ENCODE measurements at places on chromosomes 3 and 15.

DNA sequence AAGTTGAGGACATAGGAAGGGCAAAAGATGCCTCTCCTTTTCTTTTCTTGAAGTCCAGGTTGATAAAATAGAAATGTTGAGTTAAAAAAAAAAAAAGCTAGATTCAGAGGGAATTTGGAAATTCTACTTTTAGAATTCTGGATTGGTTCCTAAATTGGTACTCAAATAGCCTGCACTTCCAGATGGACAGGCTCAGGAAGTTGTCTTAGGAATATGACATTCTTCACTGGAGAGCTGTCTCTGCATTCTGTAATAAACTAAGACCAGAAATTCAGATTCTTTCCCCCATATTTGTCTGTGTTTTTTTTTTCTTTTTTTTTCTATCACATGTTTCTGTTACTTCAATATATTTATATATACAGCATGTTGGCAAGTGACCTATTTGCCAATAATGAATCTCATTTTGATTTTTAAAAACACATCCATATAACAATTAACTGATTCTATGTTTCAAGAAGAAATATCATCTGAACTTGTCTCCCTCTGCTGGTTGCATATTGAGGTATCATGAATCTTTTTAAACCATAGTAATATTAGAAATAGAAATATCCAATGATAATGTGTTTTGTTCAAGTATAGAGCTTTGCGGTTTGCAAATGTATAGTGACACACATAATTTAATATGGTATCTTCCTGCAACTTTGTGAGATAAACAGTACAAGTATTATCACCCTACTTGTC, 8.5 kb upstream of the LSAMP start:
- no peak for DNase-seq

DNA sequence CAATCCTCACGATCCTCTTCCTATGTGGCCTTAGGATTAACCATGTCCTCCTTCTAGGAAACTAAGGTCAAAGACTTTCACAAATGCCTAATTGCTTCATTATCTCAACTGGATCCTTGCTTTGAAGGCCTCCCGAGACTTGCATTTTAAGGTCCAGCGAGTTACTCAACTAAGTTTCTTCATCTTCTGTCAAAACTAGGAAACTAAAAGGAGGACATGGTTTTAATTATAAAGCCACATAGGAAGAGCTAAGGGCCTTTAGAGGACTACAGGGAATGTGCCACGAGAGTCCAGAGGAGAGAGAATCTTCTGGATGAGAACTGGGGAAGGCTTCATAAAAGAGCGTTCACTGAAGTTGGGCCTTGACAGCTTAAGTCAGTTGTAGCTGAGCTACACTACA, 87.8 kb upstream of the LPP start:
- DNase-seq = no peak

GRCh38 chr15:32905481-32905880, 187.7 kb downstream of the GREM1 start:
- no peak for DNase-seq

- DNase-seq = no peak
Measured at GRCh38 chr15:99729920-99730319, 3.3 kb downstream of the LYSMD4 start.

GRCh38 chr3:101695779-101696372, 9.4 kb upstream of the RPL24 start:
- DNase-seq = no peak

DNA sequence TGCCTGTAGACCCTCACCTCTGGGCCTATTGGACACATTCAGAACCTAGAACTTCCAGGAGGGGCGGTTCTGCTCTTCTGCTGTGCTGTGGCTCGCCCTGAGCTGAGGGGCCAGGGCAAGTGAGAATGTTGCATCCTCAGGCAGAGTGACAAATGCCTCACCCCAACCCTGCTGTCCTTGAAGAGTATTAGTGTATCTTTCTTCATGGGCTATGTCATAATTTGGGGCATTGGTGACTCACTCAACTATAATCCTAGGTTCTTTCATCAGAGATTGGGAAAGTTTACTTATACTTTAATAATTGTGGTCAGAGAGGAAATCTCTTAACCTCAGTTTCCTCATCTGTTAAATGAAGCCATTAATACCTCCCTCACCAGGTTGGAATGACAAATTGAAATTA, 143.8 kb downstream of the SV2B start:
- DNase-seq = no peak

DNA sequence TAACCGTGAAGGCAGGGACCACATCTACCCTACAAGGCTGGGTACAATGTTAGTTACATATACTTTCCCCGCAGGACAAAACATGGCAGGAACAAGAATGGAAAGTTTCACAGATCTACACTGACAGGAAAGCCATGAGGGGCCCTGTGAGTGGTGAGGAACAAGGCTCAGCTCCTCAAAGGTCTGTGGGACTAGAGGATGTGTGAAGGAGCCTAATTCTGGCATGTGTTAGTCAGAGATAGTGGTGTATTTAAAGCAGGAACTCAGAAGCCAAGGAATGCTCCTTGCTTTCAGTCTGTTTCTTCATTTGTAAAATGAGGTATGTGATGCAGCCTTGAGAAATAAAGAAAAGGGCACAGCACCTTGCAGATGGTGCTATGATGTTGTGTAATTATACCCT, 25.1 kb downstream of the ETV5 start:
- DNase-seq = no peak

GRCh38 chr3:13280811-13281506, 139.2 kb downstream of the NUP210 start:
- DNase-seq = no peak

- no peak for DNase-seq
Measured at GRCh38 chr3:127637971-127638370, 9.0 kb downstream of the PODXL2 start.

GRCh38 chr15:75185271-75186029, 16.2 kb upstream of the C15orf39 start:
- no peak for DNase-seq

Data from NCI-H774 (cell line).